Motor neuron (in vitro differentiated cells): ENCODE measurements at places on chromosomes 6 and 20. TPM values are rescaled to one million over a fixed set of nuclear protein-coding genes. Genes with fewer than 3 reads are reported as not detected.

- ATAC-seq = peak; percentile 83
These were observed 114.3 kb downstream of the GJA1 start for GRCh38 chr6:121549736-121550135.

- ATAC-seq = no peak
These were observed 24.7 kb downstream of the PTGIS start for GRCh38 chr20:49543071-49543857.

DNA sequence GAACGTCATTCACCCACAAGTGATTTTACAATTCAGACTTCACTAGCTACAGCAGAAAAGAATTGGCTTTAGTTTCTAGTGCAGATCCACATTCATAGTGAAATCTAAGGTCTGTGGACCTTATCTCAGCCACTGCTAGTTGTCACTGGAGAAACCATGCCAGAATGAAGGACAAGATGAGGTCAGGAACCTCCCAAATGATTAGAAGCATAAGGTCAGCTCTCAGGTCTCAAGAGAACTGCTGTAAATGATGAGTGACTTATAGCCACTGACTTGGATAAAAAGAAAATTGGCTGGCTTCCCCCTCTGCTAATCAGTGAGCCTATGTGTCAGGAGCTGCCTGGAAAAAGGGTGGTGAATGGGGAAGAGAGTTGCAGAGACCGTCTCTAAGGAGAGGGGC, 265.3 kb upstream of the BMP2 start:
- no peak for ATAC-seq

- no peak for ATAC-seq
These were observed 13.3 kb downstream of the SUPT3H start for GRCh38 chr6:45364466-45364865.

- ATAC-seq = peak; percentile 12
These were observed 228.0 kb upstream of the SYNDIG1 start for GRCh38 chr20:24241466-24241865.

- ATAC-seq = no peak
These were observed 36.8 kb upstream of the RGS17 start for GRCh38 chr6:153167907-153168306.

The EDN1 gene
- total RNA-seq = 4.1 and 5.8 TPM in 2 replicates
